SK-N-SH (cell line): ENCODE measurements at places on chromosomes 1 and 21. TPM values are rescaled to one million over a fixed set of nuclear protein-coding genes. Genes with fewer than 3 reads are reported as not detected.

The CTSS gene
- 1.4 and 2.3 TPM in 2 replicates for polyA plus RNA-seq

The NFASC gene
- polyA plus RNA-seq: 4.6 and 6.0 TPM in 2 replicates

The LY9 gene
- polyA plus RNA-seq: not detected in 2 replicates

The OR2L8 gene
- polyA plus RNA-seq: not detected in 2 replicates

The SH2D5 gene
- 6.1 and 6.5 TPM in 2 replicates for polyA plus RNA-seq
